ENCODE measurements at places on chromosomes 4 and X.

- no peak for DNase-seq
Measured at GRCh38 chrX:2799369-2799768, 29.4 kb upstream of the GYG2 start.

GRCh38 chrX:9957743-9958142 lies 9.4 kb upstream of the CLDN34 start:
- no peak for DNase-seq

- no peak for DNase-seq
Measured at GRCh38 chr4:168337550-168337940, 19.0 kb upstream of the DDX60 start.

DNA sequence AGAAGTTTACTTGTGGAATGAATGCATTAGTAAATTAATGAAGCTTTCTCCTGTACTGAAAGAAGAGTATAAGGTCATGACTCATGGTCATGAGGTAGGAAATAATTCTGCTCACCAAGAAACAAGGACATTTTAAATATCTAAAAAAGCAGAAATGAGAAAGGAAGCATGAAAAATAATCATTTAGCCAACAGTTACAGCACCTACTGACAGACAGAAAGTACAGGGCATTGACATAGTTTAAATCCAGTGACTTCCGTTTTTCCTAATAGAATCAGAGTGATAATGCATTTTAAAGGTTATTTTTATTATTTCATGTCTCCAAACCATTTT lies 30.5 kb upstream of the ACSL1 start:
- no peak for DNase-seq

GRCh38 chr4:153082322-153083301 lies 121.6 kb upstream of the TRIM2 start:
- DNase-seq: no peak

DNA sequence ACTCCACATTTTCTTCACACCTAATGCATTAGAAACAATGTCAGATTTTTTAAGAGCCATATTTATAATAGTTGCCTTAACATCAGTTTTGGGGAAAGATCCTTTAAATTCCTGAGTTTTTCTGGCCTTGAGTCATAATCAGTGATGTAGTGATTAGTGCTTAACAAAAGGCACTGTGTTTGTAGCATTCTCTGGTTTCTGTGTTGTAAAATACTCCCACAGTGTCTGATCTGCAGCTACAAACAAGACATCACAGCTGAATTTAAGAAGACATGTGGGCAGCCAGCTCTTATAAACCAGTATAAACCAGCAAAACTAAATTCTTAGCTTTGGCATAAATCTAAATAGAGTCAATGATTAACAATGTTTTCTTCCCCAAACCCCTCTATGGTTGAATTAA lies 233.8 kb downstream of the FSTL5 start:
- no peak for DNase-seq

DNA sequence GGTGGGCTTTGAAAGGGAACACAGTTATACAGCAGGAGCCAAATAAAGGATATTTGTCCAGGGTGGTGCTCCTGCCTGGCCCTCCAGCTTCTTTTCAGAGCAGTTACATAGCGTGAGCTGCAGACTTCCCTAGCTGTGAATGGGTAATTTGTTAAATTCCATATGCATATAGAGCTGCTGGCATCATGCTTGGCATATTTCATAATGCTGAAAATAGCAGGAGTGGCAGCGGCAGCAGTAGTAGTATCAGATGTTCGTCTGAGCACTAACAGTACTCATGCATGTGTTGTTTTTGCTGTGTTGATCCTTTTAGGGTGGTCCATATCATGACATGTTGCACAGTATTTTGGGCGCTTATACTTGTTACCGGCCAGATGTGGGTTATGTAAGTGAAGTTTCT lies 33.6 kb upstream of the TADA2B start:
- no peak for DNase-seq

DNA sequence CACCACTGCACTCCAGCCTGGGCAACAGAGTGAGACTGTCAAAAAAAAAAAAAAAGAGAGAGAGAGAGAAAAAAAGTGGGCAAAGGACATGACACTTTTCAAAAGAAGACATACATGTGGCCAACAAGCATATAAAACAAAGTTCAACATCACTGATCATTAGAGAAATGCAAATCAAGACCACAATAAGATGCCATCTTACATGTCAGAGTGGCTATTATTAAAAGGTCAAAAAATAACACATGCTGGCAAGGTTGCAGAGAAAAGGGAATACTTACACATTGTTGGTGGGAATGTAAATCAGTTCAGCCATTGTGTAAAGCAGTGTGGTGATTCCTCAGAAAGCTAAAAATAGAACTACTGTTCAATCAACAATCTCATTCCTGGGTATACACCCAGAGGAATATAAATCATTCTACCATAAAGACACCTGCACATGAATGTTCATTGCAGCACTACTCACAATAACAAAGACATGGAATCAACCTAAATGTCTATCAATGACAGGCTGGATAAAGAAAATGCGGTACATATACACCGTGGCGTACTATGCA lies 94.9 kb upstream of the TRIM2 start:
- DNase-seq: no peak

GRCh38 chrX:50613846-50614245 lies 143.2 kb upstream of the DGKK start:
- DNase-seq: no peak

DNA sequence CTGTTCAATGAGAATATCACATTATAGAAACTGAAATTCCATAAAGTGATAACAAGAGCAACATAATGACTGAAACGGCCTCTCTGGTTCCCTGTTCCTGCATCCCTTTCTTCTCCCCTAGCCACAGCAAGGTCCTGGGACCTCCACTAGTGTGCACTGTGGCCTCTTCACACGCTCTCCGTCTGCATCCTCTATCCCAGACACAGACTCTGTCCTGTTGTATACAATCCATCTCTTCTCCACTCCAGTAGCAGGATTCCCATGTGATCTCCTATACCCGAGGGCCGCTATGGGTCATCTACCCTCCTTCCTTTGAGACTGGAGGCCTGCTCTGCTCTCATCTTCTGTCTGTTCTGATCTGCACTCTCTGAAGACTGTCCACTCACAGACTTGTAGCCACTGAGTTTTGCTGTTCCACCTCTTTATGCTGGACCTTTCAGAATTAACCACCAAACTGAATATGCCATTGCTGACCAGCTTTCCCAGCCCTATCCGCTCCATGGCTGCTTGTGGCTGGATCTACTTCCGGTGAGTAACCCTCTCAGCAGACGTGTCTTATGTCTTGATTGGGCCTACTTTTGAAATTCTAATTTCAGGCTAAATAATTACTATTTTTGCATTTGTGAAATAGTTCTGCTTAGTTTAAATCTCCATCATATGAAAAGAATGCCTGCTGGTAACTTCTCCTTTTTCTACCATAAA lies 105.1 kb upstream of the NAP1L5 start:
- DNase-seq: no peak

DNA sequence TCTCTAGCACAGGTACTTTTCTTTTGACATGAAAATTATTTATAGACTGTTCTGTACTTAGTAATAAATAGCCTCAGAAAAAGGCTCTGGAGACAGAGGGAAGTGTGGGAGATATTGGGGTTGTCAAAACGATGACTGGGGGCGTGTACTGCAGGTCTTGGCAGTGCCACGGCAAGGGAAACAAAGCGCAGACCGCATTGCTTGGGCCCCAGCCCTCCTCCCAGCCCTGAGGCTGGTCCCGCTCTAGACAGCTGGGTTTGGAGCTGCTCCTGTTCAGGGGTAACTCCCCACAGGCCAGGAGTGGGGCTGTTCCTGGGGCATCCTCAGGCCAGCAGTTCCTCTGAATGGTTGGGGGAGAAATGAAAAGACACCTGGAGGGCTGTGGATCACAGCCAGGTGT lies 131.7 kb downstream of the RASL11B start:
- DNase-seq: no peak

GRCh38 chr4:7524064-7524682 lies 89.4 kb upstream of the PSAPL1 start:
- no peak for DNase-seq

DNA sequence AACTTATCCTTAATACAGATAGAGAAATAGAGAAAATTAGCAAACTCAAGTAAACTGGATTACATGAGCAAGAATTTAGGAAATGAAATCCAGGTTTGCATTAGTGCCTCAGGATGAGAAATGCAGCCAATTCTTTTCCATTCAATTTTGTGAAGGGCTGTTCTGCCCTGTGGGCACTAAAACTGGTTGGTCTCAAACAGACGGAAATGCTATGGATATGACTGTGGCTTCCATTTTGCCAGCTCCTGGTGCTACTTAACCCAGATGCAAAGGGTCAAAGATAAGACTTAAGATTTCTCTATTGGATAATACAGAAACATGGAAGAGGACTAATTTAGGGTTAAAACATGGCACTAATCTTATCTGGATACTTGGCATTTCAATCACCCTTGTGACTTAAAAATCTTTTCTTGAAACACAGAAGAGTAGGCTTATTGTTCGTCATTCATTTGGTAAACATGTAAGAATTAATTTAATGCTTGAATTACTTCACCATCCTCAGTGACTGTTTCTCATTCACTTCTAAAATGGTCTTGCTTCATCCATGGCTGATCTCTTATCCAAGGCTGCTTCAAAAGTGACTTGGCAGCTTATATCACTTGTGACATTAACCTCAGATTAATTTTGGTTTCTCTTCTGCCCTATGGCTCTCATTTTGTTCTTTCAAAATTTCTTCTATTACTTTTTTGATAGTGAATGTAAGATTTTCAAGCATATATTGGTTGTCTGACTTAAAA lies 1008.7 kb downstream of the GLUD2 start:
- DNase-seq: no peak

DNA sequence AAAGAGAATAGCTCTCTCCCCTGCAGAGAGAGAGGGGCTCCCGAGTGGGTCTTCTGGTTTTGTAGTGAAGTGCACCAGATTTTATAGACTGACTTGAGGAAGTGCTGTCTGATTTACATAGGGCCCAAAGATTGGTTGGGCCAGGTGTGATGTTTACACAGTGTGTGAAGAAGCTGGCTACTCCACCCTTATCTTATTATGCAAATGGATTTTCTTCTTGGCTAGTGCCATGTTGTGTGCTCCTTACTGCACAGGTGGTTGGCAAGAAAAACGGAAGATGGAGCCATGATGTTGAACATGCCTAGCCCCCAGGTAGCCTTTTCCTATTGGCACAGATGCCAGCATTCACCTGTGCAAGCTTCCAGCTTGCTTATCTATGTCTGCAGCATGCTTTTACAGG lies 112.4 kb upstream of the ARHGAP24 start:
- no peak for DNase-seq

GRCh38 chr4:158958489-158959270 lies 144.2 kb upstream of the RAPGEF2 start:
- no peak for DNase-seq

GRCh38 chr4:21209860-21210259 lies 509.6 kb downstream of the PACRGL start:
- DNase-seq: no peak

- no peak for DNase-seq
Measured at GRCh38 chr4:152516156-152516555, 19.7 kb downstream of the FBXW7 start.

GRCh38 chrX:154834562-154834961 lies at the start of gene SMIM9:
SMIM9 (minus strand) TSS chrX:154834662; CDS start chrX:154830856, 3,806 bp downstream.
- no peak for DNase-seq

DNA sequence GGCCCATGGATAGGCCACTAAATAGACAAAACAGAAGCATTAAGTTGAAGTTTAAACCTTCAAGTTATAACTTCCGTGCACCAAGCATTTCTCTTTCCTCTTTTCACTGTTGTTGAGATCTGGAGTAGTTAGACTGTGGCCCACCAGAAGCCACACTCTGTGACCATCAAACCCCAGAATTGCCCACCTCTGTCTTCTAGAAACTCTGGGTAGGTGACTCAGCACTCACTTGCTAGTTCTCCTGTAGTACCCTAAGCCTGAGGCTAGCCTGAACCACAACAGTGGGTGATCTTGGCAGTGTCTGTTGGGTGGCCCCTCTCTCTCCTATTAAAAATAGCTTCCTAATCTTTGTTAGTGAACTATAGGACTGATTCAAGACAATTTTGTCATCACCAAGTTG lies 24.6 kb upstream of the CD40LG start:
- DNase-seq: no peak

DNA sequence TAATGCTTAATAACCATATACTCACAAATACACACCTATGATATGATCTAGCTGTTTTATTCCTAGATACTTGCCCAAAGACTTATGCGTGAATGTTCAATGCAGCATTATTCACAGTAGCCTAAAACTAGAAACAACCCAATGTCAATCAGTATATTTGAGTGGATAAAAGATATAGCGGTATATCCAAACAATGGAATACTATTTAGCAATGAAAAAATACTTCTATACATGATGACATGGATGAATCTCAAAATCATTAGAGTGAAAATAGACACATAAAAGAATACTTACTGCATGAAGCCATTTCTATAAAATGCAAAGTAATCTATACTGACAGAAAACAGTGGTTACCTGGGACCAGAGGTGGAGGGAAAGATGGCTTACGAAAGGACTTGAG lies 108.1 kb downstream of the RAP1GDS1 start:
- no peak for DNase-seq
